ENCODE measurements at places on chromosomes 11 and 22.

- no peak for DNase-seq
These were observed 26.4 kb upstream of the ELFN2 start for GRCh38 chr22:37453696-37454095.

DNA sequence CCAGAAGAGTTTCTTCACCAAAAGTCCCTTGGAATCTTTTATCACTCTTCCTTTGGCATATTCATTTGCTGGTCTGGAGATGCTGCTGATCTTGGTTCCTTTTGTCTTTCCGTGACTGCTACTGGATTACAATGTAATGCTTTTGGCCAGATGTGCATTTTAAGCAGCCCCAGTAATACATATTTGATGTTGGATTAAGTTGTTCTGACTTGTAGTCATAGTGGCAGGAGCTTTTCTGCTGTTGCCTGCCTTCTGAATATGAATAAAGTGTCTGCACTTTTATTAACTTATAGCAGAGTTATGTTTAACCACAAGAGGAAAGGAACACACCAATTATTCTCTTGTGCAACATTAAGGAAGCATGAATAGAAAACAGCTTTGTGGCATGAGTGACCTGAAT, 360.0 kb upstream of the DDI1 start:
- DNase-seq, result no peak

DNA sequence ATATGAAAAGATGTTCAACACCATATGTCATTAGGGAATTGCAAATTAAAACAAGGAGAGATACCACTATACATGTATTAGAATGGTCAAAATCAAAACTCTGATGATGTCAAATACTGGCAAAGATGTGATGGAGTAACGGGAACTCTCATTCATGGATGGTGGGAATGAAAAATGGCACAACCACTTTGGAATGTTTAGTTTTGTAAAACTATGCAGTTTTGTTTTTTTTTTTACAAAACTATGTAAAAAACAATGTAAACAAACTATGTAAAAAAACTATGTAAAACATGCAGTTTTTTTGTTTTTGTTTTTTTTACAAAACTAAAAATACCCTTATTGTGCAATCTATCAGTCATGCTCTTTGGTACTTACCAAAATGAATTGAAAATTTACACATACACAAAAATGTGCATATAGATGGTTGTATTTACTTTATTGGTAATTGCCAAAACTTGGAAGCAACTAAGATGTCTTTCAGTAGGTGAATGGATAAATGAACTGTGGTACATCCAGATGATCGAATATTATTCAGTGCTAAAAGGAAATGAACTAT, 5.0 kb upstream of the USP47 start:
- no peak for DNase-seq

DNA sequence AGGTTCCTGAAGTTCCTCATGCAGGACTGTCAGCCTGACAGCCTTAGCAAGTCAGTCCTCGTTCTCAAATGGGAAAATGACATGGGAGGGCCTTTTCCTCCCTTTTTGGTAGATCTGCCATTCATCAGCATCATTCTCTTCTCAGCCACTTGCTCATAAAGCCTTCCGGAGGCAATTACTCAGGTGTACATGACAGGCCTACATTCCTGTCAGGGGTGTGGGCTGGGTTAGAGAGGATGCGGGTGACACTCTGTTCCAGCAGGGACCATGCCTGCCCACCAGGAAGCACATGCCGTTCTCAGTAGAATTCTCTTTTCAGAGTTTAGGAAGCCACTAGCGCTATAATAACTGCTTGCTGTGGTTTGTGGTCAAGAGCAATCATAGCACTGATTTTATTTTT, 24.2 kb upstream of the ANKK1 start:
- DNase-seq, result no peak

DNA sequence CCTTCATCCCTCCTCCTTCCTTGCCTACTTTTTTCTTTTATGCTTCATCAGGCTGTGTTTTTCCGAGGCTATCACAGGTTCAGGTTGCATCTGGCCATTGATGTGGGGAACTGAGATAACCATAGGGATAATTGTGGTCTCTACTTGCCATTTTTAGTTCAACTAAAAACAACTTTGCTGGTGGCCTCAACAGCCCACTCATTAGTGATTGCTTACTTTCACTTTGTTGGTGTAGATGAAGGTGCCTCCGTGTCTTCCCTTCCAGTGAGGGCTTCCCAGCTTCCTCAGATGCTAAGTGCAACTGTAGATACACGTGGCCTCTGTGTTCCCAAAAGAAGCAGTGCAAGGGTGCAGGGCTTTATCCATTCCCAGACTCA, 35.0 kb downstream of the KCNJ1 start:
- no peak for DNase-seq

DNA sequence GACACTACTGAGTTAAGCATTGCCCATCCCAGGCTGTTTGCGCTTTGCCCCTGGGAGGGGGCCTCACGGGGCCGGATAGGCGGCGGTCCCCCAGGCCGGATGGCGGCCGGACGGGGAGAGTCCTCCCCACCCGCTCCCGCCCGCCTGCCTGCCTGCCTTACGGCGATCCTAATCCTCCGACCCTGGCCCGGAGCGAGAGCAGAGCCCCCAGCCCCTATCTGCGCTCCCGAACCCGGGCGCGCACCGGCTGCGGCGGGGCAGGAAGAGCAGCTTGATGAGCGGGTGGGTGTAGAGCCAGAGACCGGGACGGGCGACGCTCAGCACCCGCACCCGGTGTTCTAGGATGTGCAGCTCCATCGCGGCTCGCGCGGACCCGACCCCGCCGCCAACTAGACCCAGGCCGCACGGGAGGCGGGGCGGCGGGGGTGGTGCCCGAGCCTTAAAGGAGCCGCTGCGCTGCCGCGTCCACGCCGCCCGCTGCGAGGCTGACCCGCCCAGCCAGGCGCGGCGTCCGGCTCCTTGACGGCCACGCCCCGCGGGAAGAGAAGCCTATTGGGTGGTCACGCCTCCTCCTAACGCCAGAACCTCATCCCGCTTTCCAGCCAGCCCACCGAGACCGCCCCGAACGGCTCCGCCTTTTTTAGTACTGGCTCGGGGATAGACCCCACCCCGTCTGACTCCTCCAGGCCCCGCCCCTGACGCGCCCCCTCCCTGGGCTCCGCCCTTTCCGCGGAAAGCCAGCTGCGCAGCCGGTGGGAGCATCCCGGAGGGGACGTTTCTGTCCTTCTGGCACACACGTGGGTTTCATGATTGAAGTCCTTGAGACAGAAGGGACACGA, at the start of gene CASTOR1:
Gene CASTOR1 (minus strand): TSS at position 365 of the 839 bp plus-strand sequence. CDS start 8 bp downstream, at position 357.
- peak; percentile 87 for DNase-seq

DNA sequence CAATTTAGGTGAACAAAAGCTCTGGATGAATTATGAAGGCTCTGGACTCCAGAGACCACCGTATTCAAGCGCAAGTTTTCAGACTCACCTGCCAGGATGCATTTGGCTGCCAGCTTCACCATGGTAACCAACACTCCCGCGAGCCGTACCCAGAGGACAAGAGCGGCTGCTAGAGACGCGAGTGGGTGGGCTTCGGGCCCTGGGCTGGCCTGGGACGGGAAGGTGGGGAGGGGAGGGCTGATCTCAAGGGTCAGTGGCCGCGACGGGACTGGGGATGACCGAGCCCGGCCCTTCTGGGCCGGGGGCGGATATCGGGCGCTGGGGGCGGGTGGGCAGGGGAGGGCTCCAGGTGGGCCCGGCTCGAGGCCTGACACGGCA, 344 bp downstream of the IFT27 start:
- DNase-seq, result no peak

- no peak for DNase-seq
These were observed 451 bp downstream of the FHIP1B start for GRCh38 chr11:6233984-6234386.

DNA sequence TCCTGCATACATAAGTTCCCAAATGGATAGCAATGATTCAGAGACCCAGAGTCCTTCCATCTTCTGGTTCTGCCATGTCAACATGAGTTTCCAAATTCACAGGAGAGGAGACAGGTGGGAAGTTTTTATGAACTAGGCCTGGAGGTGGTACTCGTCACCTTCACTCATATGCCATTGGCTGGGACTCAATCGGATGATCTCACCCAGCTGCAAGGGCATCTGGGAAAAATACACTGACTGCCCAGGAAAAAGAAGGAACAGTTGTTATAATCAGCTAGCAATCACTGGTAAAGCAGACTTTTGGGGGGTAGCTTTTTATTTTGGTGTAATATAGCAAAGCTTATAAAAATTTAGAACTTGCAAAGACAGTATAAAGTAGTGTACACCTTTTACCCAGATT, 83.9 kb downstream of the OTOG start:
- DNase-seq, result no peak

GRCh38 chr11:116808262-116809175, 14.6 kb downstream of the APOA4 start:
- DNase-seq, result no peak

DNA sequence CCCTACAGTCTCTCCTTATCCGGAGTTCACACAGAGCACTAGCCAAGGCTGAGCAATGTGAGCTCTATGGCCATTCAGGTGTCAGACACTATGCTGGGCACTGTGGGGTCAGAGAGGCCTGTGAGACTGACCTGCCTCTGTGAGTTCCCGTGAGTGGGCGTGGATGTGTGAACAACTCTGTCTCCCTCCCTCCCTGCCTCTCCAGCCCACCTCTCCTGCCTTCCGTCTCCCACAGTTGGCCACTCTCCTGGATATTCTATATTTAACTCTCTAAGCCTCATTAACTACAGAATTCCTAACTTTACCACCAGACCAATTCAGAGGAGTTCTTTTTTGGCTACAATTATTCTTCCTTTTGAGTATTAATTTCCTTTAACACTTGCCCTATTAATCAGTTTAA, 191.6 kb upstream of the NCAM1 start:
- no peak for DNase-seq

GRCh38 chr22:19420321-19420720, 11.2 kb downstream of the HIRA start:
- no peak for DNase-seq

GRCh38 chr11:13003736-13004493, 5.2 kb upstream of the RASSF10 start:
- no peak for DNase-seq

GRCh38 chr11:121762820-121763219, 310.1 kb upstream of the SORL1-AS1 start:
- no peak for DNase-seq

- DNase-seq, result no peak
These were observed 27.2 kb downstream of the NAV2 start for GRCh38 chr11:19739872-19740271.

DNA sequence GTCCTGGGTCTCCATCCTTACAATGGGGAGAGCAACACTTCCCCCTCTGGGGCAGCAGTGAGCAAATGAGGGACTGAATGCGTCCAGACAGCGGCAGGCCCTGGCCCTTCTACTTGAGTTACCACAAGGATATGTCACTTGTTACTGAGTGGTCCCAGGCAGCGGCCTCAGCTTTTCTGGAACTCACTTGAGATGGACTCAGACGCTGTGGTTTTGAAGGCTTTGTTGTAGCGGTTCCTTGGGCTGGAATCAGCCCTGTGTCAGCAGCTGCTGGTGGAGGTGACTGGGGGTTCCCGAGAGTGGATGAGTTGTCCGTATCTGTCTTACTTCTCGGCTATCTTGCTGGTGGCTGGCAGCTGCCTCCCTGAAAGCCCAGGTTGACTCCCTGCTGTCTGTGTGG, 77.0 kb downstream of the MICAL2 start:
- no peak for DNase-seq

- no peak for DNase-seq
These were observed 9.0 kb upstream of the OSM start for GRCh38 chr22:30275625-30276024.

DNA sequence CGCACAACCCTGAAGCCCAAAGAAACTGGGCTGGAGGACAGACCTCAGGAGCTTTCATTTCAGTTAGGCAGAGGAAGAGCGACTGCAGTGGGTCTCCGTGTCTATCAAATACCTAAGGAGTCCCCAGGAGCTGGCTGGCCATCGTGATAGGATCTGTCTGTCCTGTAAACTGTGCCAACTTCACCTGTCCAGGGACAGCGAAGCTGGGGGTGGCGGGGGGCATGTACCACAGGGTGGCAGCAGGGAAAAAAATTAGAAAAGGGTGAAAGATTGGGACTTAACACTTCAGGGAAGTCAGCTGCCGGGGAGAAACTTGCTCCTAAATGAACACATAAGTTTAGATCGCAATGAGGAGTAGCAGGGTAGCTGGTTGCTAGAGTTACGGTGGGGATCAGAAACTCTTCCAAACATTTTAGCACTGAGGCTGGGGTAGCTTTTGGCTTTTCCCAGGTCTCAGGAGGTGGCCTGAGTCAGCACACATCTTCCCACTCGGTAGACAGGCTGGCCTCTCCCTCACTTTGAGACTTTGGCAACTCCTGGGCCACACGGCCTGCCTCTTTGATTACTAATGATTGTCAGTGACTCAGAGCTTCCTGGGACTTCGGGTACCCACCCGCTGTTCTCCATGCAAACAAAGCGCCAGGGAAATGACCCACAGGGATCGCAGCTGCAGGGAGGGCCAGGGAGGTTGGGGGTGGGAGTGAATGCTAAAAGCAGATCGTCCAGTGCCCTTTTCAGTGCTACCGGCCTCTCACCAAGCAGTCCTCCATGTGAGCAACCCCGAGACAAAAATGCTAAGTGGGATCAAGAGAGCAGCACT, 2.9 kb upstream of the MTFP1 start:
- DNase-seq, result no peak

- no peak for DNase-seq
These were observed 8.5 kb downstream of the SIDT2 start for GRCh38 chr11:117187007-117187406.

DNA sequence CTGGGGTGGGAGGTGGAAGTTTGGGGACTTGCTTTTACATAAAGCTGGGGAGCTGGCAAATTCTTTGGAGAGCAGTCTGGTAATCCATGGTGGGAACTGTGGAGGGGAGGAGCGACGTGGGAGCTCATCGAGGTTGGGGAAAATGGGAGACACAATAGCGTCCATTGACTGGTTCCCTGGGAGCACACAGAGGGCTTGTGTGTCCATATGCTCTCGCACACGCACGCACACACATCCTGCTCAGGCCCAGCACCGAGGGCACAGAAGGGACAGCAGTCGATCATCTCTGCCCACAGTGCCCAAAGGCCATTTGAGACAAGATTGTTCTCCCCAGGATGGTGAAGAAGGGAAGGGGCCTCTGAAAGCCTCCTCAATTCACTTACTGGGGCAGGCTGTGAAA, 53.7 kb downstream of the FBXO7 start:
- no peak for DNase-seq

DNA sequence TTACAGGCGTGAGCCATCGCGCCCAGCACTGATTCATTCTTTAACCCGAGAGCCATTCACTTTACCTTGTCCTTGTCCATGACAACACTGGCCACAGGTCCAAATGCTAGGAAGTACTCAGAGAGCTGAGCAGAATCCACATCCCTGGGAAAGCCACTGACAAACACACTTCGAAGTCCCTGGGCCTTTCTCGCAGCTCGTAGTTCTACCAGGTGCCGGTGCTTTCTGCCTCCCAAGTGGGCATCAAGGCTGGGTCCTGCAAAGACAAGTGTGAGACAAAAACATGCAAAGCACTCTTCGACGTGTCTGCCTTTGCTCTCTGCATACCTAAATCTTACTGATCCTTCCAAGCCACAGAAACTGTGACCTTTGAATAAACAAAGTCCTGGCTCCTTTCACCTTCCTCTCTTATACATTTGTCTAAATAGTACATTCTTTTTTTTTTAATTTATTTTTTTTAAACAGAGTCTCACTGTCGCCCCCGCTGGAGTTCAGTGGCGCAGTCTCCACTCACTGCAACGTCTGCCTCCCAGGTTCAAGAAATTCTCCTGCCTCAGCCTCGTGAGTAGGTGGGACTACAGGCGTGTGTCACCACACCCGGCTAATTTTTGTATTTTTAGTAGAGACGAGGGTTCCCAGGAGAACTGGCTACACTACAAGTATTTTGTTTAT, 2.2 kb downstream of the TUT1 start:
- no peak for DNase-seq

GRCh38 chr11:92739041-92739440, 230.4 kb upstream of the MTNR1B start:
- DNase-seq, result no peak
